AG04450 (cell line): ENCODE measurements at places on chromosomes 7 and 10.

DNA sequence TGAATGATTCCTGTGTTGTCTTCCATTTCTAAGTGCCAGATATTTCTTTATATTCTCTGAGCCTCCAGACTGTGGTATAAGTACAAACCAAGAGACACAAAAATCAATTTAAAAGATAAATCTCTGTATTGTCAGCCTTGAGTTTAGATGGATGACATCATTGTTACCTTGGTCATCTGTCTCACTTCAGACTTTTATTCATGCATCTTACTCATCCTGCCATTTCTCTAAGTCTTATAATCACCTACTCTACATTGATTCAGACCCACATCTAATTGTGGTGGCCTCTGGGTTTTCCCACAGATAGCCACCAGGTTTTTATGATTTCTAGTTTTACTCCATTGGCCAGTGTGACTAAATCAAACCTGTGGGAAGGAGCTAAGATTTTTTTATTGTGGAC is 26.8 kb upstream of the HDAC9 start:
- DNase-seq: no peak

DNA sequence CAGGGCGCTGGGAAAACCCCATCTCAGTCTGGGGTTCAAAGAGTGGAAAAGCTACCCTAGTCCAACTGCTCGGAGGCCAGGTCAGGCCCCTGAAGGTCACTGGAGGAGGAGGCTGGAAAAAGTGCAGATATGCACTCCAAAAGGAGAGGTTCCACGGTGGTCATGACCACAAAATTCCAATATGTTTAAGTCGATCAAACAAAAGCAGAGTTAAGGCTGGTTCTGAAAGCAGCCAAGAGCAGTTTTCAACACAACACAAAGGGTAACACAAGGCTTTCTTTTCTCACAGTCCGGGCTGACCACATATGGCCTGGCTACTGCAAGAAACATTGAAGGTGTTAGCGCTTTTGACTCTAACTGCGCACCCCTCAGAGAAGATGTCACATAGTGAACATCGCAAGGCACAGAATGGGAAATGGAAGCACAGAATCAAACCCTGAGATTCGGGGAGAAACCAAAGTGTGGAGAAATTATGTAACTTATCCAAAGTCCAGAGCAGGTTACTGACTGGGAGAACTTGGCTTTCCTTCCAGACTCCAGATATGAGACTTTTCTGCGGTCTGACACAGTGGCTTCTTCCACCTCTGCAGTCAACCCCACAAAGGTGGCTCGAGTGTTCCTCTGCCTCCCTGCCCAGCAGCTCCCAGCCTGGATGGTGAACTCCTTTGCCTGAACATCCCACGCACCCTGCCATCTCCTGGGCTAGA is 1.3 kb upstream of the GRB10 start:
- DNase-seq: no peak

GRCh38 chr10:99431190-99431760 is 851 bp upstream of the GOT1 start:
- DNase-seq: no peak

GRCh38 chr7:155509725-155510551 is 36.4 kb downstream of the CNPY1 start:
- DNase-seq: no peak

- no peak for DNase-seq
Observed at GRCh38 chr7:42805601-42806000, 106.3 kb downstream of the C7orf25 start.
